ENCODE measurements at places on chromosomes 13 and 19.

- no peak for DNase-seq
Observed at GRCh38 chr13:76425935-76426334, 460.3 kb downstream of the KCTD12 start.

GRCh38 chr19:19482809-19483596 is 32.3 kb downstream of the TSSK6 start:
- DNase-seq = no peak

DNA sequence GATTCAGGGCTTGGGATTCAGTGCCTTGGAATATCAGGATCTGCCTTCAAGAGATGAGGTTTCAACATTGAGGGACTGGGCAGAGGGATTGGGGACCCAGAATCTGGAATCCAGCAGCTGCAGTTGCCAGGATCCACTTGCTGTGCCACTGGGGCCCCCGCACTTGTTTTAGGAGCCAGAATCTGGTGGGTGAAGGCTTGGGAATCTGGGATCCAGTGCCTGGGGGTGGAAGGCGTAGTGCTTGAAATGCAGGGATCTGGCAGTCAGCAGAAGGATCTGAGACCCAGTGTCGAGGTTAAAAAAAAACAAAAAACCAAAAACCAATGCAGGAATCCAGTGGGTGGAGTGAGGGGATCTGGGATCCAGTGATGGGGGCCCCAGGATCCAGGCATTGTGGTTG is 7.3 kb upstream of the SLC25A41 start:
- no peak for DNase-seq

- no peak for DNase-seq
Observed at GRCh38 chr13:83168590-83168989, 713.7 kb downstream of the SLITRK1 start.

- no peak for DNase-seq
Observed at GRCh38 chr13:32969516-32969941, 46.7 kb upstream of the KL start.

- no peak for DNase-seq
Observed at GRCh38 chr19:5955636-5955935, 22.4 kb downstream of the RANBP3 start.

- DNase-seq = no peak
Observed at GRCh38 chr13:110772091-110772984, 58.8 kb downstream of the ING1 start.

- no peak for DNase-seq
Observed at GRCh38 chr13:20495087-20496023, 30.3 kb downstream of the CRYL1 start.

GRCh38 chr13:40490086-40490758 is 176.2 kb downstream of the FOXO1 start:
- peak; percentile 16 for DNase-seq

- no peak for DNase-seq
Observed at GRCh38 chr19:48674216-48674809, 1.5 kb upstream of the NTN5 start.

GRCh38 chr13:36163809-36164308 is 32.7 kb upstream of the DCLK1 start:
- peak; percentile 83 for DNase-seq

DNA sequence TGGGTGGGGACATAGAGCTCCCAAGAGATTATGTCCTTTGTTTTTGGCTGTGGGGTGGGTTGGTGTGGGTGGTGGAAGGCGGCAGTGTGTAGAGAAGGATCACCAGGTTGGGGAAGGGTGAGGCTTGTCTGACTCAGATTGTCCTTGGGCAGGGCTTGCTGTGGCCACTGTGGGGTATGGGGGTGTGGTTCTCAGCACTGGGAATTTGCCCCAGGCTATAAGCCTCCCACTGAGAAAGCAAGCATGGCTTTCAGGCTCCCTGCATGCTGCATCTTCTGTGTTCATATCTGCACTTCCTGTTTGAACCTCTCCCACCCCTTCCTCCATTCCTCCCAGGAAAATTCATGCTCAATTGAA is 34.9 kb downstream of the DNAJC15 start:
- DNase-seq = no peak

DNA sequence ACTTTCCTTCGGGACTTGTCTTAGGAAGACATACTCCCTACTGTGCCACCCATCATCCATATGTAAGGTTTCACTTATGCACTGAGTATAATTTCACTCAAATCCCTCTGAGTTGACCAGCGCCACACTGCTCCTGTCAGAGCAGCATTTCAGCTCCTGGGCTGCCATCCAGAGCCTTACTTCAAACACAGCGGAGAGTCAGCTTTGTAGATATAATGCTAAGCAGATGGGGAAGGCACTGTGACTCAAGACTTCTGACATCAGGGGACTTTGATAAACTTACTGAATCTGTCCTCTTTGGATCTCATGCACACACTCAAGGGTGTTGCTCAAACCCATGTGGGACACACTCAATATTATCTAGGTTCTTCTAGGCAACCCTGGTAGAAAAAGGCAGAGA is 34.9 kb downstream of the DOCK9 start:
- no peak for DNase-seq

- DNase-seq = no peak
Observed at GRCh38 chr19:14416817-14417231, 2.3 kb downstream of the DDX39A start.

DNA sequence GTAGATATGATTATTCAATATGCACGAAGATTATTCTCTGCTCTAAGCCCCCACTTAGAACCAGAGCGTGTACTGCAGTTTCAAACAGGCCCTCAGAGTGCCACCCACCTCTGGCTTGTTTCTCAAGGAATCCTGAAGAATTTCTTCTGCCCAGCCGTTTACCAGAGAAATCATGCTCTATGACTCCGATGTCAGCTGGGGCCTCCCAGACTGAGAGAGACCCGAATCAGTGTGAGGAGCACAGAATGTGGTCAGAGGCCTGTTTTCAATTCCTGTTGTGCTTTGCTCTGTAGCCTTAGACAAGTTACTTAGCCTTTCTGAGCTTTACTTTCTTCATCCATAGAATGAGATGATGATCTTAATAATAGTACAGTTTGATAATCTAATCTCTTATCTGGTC is 5.5 kb downstream of the PNMA8C start:
- DNase-seq = no peak

DNA sequence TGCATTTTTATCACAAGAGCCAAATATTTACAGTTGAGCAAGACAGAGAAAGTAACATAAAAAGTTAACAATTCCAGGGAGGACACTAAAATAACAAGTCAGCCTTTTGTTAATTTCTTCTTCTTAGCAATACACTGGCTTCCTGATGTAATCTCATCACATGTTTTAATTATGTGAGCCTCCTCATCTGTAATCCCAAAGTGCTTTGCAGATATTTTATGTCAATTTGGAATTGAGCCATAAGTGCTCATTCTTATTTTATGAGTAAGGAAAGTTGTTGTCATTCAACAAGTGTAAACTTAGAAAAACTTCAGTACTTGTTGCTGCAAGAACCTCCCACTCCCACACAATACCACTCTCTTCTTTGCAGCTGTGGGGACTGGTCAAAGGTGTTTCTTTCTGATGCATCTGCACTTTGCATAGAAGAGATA is 223.6 kb downstream of the GPC6 start:
- DNase-seq = no peak

DNA sequence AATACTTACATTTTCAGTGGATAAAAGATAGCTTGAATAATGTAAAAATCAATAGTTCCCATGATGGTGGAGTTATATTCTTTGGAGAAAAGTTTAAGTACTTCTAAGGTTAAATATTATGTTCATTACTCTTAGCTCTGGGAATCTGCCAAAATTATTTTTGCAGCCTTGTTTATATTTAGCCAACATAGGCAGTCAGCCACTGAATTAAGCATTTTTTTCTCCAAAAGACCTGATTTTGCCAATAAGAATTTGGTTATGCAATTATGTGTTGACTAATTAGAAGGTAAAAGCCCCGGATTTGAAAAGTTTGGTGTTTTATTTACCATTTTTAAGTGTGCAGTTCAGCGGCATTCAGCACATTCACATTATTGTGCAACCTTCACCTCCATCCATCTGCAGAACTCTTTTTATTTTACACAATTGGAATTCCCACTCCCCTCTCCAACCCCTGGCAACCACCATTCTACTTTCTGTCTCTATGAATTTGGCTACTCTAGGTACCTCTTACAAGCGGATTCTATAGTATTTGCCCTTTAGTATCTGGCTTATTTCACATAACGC is 90.1 kb upstream of the C1QTNF9B start:
- DNase-seq = no peak

DNA sequence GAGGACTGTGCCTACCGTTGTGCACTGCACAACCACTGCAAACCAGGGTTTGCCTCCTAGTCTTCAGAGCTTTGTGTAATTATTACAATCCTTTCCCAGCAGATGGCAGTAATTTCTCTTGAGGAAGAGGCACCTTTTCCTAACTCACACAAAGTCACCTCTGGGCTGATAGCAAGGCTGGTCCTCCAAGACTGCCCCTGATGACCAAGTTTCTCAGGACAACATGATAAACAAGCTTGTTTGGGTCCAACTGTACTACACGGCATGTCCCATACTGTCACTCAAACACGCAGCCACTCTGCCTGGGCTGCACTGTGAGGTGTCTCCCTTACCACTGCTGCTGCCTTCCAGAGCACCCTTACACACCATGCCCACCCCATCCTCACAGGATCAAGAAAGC is 39.3 kb downstream of the RFXAP start:
- peak; percentile 33 for DNase-seq

DNA sequence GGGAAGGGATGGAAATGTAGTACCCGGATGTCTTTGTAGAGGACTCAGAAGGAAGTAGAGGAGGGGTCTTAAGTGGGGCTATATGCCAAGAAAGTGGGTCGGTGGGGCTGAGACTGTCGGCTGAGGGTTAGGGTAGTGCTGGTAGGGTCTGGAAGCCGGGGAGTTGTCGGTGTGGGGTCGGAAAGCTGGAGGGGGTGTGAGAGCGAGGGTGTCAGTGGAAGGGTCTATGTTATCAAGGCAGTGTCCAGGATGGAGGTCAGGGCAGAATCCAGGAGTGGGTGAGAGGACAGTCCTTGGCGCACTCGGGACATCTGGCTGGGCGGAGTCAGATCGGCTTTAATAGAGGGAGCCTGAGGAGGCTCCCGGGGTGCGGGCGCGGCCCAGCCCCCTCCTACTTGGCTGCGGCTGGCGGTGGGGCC is 1.7 kb downstream of the HSPB6 start:
- no peak for DNase-seq

- no peak for DNase-seq
Observed at GRCh38 chr19:1540365-1540925, 16.6 kb downstream of the PLK5 start.

DNA sequence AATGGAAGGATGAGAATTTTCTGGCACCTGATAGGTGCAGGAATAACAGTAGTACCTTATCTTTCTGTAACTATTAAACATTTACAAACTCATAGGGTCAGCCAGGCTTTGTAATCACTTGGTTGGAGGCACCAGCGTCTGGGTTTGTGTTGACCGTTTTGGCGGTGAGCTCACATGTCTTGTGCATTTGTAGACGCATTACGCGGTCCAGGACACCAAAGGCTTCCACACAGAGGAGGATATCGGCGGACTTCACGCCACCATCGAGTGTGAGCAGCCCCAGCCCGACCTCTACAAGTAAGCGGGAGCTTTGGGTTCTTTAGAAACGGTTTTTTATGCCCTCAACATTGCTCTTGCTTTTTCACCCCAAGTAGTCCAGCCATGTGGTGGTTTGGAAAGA is 129.3 kb downstream of the ATP11A start:
- no peak for DNase-seq

DNA sequence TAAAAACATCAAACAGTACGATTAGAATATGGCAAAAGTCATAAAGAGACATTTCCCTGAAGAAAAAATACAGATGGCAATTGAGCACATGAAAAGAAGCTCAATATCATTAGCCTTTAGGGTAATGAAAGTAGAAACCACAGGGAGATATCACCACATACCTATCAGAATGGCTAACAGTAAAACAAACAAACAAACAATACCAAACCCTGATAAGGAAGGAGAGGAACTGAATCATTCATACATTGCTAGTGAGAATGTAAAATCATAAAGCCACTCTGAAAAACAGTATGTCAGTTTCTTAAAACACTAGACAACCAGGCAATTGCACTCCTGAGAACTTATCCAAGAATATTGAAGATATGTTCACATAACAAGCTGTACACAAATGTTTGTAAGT is 1342.5 kb upstream of the SLC10A2 start:
- no peak for DNase-seq

GRCh38 chr19:54439174-54439851 is 9.7 kb upstream of the LENG8 start:
- DNase-seq = no peak

DNA sequence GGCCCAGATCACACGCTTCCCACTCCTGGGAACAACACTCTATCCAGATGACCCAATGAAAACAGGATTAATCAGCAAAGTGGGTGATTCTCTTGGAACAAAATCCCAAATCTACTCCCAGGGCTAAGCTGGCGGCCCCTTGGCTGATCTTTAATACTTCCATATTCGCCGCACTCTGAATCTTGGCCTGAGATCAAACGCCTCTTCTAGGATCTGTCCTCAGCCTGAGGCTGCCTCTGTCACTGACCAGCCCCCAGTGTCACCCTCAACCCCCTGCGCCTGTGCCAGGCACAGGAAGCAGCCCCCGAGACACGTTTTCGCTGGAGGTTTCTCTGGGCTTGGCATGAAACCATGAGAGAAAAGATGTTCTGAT is 2.4 kb upstream of the CTXN1 start:
- no peak for DNase-seq

GRCh38 chr19:9729162-9729561 is 39.4 kb downstream of the ZNF846 start:
- no peak for DNase-seq

DNA sequence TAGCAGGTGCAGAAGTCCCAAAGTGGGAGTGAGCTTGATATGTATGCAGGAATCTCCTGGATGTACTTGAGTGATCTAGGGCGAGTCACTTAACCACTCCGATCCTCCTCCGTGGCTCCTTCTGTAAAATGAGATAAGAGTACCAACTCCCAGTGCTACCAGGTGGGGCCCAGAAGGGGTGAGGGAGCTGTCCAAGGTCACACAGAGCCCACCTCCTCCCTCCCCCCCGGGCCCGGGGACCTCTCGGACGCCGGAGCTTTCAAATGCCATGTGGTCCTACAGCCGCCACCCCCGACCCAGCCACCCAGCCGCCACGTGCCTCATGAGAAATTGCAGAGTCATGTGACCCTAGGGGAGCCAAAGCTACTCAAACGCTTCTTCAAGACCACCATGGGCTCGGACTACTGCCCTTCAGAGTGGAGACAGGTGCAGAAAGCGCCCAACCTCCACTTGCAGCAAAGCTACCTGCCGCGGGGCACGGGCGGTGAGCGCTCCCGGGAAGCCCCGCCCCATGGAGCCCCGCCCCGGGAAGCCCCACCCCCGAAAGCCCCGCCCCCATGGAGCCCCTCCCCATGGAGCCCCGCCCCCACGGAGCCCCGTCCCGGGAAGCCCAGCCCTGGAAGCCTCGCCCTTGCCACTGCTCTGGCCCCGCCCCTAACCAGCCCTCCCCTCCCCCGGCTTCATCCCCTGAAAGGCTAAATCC is 10.1 kb upstream of the ZNF358 start:
- DNase-seq = no peak

DNA sequence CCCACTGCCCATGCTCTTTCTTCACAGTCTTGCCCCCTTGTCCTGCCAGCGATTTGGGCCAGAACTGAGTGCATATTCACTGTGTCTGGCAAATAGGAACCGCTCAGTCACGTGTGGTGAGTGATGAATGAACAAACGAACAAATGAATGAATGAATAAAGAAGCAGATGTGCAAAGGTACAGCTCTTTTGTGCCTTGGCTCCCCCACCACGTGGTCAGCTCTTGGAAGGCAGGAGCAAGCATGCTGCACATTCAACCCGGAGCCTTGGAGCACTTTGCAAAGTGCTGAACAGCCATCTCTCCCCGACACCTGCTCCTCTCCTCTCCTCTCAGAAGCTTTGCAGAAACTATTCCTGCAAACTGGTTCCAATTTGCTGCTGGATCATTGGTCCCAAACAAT is 52.4 kb downstream of the LATS2 start:
- no peak for DNase-seq

GRCh38 chr13:34070544-34071303 is 252.8 kb downstream of the RFC3 start:
- no peak for DNase-seq
